ENCODE measurements at places on chromosomes 13 and 19.

- DNase-seq, result peak; percentile 86
These were observed 439 bp downstream of the RAB11B start for GRCh38 chr19:8390617-8390981.

- DNase-seq, result no peak
These were observed 567 bp downstream of the EFNB2 start for GRCh38 chr13:106534639-106535551.

DNA sequence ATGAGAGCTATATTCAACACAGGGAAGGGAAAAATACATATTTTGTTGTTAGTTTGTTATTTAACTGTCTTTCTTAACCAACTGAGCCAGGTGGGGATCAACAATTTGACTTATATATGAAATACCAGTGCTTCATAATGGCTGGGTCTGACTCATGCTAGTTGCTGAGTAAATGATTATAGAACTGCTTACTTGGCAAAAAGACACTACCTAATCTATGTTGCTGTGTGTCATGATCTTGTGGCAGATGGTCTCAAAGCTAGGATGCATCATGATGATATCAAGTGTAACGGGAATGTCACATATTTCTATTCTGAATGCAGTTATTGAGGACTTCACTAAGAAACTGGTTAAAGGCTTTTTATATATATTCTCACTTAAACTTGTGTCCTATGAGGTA, 727.4 kb upstream of the SLITRK1 start:
- DNase-seq, result no peak

DNA sequence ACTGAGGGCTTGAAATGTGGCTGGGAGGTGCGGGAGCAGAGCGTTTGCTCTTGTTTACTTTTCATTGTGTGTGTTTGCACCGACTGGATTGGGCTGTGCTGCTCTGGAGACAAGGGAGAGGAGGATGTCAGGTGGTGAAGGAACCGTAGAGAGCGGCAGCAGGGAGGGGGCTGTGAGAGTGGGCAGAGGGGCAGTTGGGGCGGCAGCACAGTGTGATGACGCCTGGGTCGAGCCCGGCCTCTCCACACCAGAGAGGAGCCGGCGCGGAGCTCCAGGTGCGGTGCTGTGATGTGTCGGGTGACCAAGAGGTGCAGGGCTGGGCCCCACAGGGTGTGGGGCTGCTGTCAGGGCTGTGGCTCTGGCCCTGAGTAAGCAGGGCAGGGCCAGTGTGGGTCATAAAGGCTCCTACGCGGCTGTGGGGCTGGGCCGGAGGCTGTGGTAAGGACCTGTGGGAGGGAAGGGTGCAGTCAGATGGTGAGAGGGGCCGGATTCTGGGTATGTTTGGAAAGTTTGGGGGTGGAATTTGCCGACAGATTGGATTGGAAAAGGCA, 10.5 kb downstream of the NAXD start:
- no peak for DNase-seq

GRCh38 chr13:45781553-45782326, 69.8 kb downstream of the SIAH3 start:
- DNase-seq, result no peak

GRCh38 chr13:109728791-109729731, 57.3 kb downstream of the IRS2 start:
- DNase-seq, result peak; percentile 32

GRCh38 chr19:5865772-5866171, 4.6 kb downstream of the FUT5 start:
- DNase-seq, result no peak

DNA sequence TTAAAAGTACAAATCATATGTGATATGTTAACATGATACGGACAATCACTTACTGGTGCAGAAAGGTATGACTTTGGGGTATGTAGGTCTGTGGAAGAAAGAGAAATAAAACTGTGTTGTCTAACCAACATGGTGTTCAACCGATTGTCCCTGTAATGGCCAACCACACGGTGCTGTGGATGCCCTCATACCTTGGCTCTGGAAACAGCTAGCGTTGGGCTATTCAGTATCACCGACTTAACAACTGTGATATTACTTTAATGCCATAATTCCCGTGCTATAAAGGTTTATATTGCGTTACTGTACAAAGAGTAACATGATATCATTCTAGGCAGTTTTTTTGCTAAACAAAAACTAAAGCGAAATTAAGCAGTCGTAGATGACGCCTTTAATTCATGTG, 448.3 kb downstream of the EFNB2 start:
- DNase-seq, result no peak

DNA sequence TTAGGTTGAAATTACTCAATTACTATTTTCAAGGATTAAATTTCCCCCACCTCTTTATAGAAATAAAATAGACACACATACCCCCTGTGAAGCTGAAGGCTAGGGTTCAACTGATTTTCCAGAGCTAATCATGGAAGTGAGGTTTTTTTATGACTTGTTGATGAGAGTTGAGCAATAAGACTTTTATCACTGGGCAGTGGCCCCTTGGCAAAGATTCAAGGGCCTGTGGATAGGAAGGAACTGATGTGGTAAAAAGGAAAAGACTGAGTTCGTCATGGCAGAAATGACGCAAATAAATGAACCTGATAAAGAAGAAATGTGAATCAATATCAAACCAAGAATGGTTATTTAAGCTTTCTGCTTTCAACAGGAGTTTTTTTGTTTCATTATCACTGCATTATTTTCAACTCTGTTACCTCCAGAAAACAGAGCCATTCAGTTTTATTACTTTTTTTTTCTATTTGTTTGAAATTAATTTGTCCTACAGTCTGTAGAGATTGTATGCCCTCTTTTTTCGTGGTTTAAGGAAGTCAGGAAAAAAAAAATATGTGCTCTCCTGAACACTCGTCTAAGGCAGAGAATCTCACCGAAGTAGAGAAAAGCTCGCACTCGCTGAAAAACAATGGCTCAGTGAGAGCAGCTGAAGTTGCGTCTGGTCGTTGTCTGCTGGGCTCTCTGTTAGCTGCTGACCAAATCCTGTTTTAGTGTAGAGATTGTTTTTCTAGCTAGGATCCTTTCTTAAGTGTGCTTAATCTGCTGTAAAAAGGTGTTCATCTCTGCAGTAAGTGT, 38.9 kb downstream of the STOML3 start:
- no peak for DNase-seq

GRCh38 chr13:98311200-98311548, 134.1 kb upstream of the RNF113B start:
- DNase-seq, result no peak

- DNase-seq, result no peak
These were observed 38.8 kb downstream of the TDRD3 start for GRCh38 chr13:60435762-60436374.
